ENCODE measurements at places on chromosomes 13 and 19.

GRCh38 chr13:36382030-36382429 is 35.8 kb upstream of the SPART start:
- DNase-seq: no peak

DNA sequence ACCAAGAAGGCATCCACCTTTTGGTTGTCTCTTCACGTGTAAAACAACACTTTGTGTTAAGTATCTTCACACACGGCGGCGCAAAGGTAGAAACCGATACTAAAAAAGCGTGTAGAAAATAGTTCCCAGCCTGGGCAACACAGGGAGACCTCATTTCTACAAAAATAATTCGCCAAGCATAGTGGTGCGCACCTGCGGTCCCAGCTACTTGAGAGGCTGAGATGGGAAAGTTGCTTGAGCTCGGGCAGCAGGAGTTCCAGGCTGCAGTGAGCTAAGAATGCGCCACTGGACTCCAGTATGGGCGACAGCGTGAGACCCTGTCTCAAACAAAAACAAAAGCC is 573 bp upstream of the ERCC5 start:
- DNase-seq: no peak

- DNase-seq: no peak
Measured at GRCh38 chr13:35599384-35599783, 122.9 kb upstream of the MAB21L1 start.

GRCh38 chr19:57887195-57887941 is 1.5 kb downstream of the ZNF814 start:
- DNase-seq: no peak

- no peak for DNase-seq
Measured at GRCh38 chr19:49968279-49968922, 7.4 kb upstream of the SIGLEC11 start.

DNA sequence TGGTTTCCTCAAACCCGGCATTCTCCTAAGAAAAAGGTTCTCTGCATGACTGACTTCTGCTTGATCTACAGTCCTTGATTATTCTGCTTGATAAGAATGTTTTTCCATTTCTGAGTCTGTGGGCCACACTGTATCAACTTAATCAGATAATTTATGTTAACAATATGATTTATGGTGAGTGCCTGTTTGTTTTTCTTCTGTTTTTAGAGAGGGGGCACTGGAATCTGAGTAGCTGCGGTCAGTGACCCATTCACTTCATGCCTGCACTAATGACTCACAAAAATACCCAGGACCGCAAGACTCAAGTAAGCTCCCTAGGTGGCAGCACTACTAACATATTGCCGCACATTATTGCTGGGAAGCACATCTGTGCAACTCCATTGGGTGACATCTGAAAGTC is 542.3 kb upstream of the ATXN8OS start:
- no peak for DNase-seq

DNA sequence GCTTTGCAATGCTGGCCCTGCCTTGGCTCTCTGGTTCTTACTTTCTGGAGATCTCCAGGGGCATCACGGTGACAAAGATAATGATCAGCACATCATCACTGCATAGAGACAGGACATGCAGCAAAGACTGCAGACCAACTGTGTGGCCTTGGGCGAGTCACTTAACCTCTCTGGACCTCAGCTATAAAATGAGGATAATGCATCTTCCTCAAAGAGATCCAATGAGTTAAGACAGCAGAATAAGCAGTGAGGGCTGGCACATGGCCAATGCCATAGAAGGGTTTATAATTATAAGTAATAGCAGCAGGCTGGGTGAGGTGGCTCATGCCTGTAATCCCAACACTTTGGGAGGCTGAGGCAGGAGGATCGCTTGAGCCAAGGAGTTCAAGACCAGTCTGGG is 2.4 kb downstream of the MAG start:
- no peak for DNase-seq

DNA sequence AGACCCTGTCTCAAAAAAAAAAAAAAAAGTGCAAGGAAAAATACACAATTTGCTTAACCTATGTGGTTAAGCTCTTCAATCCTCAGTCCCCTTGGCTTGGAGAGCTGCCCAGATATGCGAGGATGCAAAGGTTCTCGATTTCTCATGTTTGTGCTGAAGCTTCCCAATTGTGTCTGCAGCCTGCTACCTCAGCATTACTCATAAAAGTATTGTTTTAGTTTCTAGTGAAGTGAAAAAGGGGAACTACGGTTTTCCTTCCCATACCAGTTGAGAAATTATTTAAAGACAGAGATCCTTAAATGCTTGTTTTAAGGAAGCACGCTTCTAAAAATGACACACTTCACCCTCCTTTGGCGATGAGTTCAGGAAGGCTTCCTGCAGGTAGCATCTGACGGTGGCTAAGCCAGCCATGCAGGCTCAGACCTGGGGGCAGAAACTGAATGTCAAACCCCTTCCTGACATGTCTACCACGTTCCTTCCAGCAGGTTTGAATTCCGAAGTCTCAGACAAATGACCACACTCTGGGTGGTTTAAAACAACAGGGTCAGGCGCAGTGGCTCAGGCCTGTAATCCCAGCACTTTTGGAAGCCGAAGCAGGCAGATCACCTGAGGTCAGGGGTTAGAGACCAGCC is 47.9 kb downstream of the RUBCNL start:
- DNase-seq: peak; percentile 42

GRCh38 chr13:49922301-49922700 is 13.8 kb downstream of the SPRYD7 start:
- DNase-seq: no peak
